ENCODE measurements at places on chromosomes 6 and 20. TPM values are rescaled to one million over a fixed set of nuclear protein-coding genes. Genes with fewer than 3 reads are reported as not detected.

DNA sequence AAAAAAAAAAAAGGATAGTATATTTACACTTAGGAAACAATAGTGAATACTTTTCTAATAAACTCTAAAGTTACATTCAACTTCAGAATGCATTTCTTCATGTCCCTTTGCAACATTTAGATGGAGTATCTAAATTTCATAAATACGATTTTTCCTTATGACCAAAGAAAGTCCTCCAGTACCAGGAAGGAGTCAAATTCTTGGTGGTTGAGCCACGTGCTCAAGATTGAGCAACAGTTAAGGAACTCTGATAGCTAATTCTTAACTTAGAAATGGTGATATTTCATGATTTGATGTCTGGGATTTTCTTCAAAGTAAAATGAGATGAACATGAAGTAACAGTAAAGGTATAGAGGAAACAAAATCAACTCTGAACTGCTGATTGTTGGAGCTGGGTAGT, 92.7 kb downstream of the SASH1 start:
- H3K36me3 ChIP-seq: no peaks in the 10 kb centered on the region
- H3K4me1 ChIP-seq: peaks cover 15% of the 10 kb centered on the region
- no peak for DNase-seq

GRCh38 chr20:24761220-24762065, 187.6 kb upstream of the CST7 start:
- no peaks in the 10 kb centered on the region for H3K4me1 ChIP-seq
- no peak overlapping the region for H3K27ac ChIP-seq
- no peak overlapping the region for H3K4me3 ChIP-seq
- no peak for DNase-seq

DNA sequence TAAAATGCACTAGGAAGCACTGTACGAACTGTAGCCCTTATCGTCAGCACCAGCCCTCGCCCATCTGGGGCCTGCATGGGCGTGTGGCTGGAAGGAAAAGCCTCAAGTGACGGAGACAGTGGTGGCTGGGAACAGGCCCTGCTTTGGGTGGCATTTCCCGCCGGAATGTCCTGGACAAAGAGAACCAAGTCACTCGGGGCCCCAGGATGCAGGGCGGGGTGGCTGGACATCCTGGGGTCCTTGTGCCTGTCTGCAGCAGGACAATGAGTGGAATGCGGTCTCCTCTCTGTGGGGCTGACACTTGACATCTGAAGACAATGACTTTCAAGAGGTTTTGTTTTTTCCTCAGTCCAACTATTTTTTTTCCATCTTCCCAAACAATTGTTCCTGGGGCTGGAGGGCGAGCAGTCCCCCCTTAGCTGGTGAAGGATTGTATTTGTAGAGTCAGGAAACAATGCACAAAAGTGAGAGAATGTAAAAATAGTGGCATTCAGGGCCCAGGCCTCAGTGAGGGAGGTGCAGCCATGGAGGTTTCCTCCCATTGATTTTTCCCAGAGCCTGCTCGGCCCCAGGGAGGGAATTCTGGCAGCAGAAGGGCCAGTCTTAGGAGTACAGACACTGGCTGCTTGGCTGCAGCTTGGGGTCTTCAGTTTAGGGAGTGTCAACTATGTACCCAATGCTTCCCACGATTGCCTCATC, 64.4 kb downstream of the PREX1 start:
- H3K36me3 ChIP-seq: no peaks in the 10 kb centered on the region
- no peak overlapping the region for H3K27ac ChIP-seq
- H3K4me3 ChIP-seq: no peak overlapping the region
- no peaks in the 10 kb centered on the region for H3K4me1 ChIP-seq

DNA sequence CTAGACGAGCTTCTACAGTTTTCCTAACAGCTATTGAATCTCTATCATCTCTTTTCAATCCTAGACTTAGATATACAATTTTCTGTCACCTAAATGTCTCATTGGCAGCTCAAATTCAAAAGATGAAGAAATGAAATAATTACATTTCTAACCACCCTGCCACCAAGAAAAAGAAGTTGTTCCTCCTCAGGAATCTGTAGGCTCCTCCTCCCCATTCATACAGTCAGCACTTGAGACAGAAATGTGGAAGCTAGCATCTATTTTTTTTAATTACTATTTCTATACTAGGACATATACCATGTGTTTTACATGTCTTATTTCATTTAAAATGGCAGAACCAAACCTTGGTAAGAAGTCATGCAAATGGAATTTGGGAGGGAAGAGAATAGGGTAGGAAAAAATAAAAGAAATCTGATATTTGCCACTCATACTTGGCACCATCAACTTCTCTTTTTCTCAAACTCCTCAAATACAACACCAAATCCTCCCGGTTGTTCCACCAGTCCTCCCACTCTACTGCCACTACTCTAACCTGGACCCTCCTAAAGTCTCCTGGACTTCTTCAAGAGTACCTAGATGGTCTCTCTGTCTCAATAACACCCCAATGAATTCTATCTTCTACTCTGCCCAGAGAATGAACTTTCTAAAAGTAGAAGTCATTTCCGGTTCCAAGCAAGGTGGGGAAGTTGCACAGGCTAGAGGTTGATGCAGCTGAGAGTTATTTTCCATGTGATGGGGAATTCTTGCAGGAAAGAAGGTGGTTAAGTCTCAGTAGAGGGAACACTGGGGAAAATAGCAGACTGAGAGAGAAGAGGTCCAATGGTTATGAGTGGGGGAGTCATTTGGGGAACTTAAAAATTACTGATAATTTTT, 54.1 kb downstream of the ATXN1 start:
- no peak overlapping the region for H3K27ac ChIP-seq
- H3K4me3 ChIP-seq: no peak overlapping the region
- DNase-seq: no peak
- H3K36me3 ChIP-seq: no peaks in the 10 kb centered on the region
- H3K27me3 ChIP-seq: no peaks in the 10 kb centered on the region

DNA sequence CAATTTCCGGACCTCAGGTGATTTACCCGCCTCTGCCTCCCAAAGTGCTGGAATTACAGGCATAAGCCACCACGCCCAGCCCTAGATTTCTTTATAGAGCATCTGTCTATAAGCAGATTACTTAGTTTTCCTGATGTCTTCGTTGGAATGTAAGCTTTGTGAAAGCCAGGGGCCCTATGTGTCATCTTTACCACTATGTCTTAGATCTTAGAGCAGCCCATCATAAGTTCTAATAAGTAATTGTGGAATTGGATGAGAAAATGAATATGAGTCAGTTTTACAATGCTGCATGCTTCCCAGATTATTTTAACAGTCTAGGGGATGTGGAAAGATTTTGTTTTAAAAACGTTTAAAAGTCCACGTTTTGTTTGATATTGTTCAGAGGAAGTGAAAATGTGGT, 9.1 kb upstream of the ZBTB2 start:
- no peak overlapping the region for H3K27ac ChIP-seq
- DNase-seq: no peak
- H3K4me1 ChIP-seq: peaks cover 19% of the 10 kb centered on the region
- no peaks in the 10 kb centered on the region for H3K27me3 ChIP-seq
- H3K36me3 ChIP-seq: no peaks in the 10 kb centered on the region

Gene TSPO2
- total RNA-seq: not detected

Gene STMND1
- not detected for total RNA-seq

Gene MUC21
- total RNA-seq: not detected
